ENCODE measurements at places on chromosomes 2 and 18. TPM values are rescaled to one million over a fixed set of nuclear protein-coding genes. Genes with fewer than 3 reads are reported as not detected.

SMC6 gene
- 28.1 TPM for total RNA-seq

MRPL19 gene
- total RNA-seq = 54.5 TPM

NT5DC4 gene
- total RNA-seq = not detected

SLC11A1 gene
- total RNA-seq = 1.9 TPM

IL36B gene
- total RNA-seq = not detected

ADNP2 gene
- 18.9 TPM for total RNA-seq

IL36RN gene
- not detected for total RNA-seq

ACVR1C gene
- total RNA-seq = 1.9 TPM

SLC38A11 gene
- 3.1 TPM for total RNA-seq

GRCh38 chr2:239968717-239969116, 56.4 kb downstream of the NDUFA10 start:
- peaks cover 34% of the 10 kb centered on the region for H3K4me1 ChIP-seq
- H3K36me3 ChIP-seq = peaks cover 41% of the 10 kb centered on the region
- no peak for DNase-seq
- H3K4me3 ChIP-seq = no peak overlapping the region
- no peaks in the 10 kb centered on the region for H3K27me3 ChIP-seq
- H3K27ac ChIP-seq = no peak overlapping the region

DNA sequence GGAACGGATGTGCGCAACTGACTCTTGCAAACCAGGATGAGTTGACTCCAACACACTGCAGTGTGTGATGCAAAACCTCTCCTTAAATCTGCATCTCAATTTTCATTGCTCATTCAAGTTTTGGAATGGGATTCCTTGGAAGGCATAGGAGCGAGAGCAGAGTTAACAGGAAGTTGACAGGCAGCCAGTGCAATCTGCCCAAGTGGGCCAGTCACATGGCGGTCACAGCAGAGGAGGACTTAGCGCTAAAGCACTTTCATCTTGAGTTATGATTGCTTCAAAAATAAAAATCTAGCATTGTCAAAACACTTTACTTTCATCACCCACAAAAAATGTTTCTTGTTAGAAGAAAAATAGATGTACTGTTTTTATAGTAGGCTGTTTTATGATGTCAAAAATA, 439.0 kb downstream of the FBXO15 start:
- no peaks in the 10 kb centered on the region for H3K27me3 ChIP-seq
- H3K36me3 ChIP-seq = no peaks in the 10 kb centered on the region
- no peak for DNase-seq
- H3K27ac ChIP-seq = no peak overlapping the region

- no peaks in the 10 kb centered on the region for H3K27me3 ChIP-seq
- no peaks in the 10 kb centered on the region for H3K4me1 ChIP-seq
- H3K27ac ChIP-seq = no peak overlapping the region
- no peaks in the 10 kb centered on the region for H3K36me3 ChIP-seq
- DNase-seq = no peak
Measured at GRCh38 chr2:171798156-171798820, 95.8 kb downstream of the SLC25A12 start.

- H3K4me3 ChIP-seq = no peak overlapping the region
- no peak overlapping the region for H3K27ac ChIP-seq
- no peak for DNase-seq
- H3K27me3 ChIP-seq = no peaks in the 10 kb centered on the region
Measured at GRCh38 chr2:7592618-7593140, 675.5 kb downstream of the RNF144A start.

- no peaks in the 10 kb centered on the region for H3K27me3 ChIP-seq
- no peak for DNase-seq
- no peak overlapping the region for H3K4me3 ChIP-seq
- no peaks in the 10 kb centered on the region for H3K4me1 ChIP-seq
- no peak overlapping the region for H3K27ac ChIP-seq
- H3K36me3 ChIP-seq = peaks cover 12% of the 10 kb centered on the region
Measured at GRCh38 chr2:23769364-23769763, 157.6 kb downstream of the ATAD2B start.

- H3K4me1 ChIP-seq = peaks cover 8% of the 10 kb centered on the region
- no peak overlapping the region for H3K27ac ChIP-seq
- no peak for DNase-seq
- peaks cover 3% of the 10 kb centered on the region for H3K36me3 ChIP-seq
- peaks cover 5% of the 10 kb centered on the region for H3K27me3 ChIP-seq
Measured at GRCh38 chr2:637406-637776, 39.8 kb downstream of the TMEM18 start.

- no peaks in the 10 kb centered on the region for H3K36me3 ChIP-seq
- no peak for DNase-seq
- H3K4me1 ChIP-seq = no peaks in the 10 kb centered on the region
- no peaks in the 10 kb centered on the region for H3K27me3 ChIP-seq
- H3K27ac ChIP-seq = no peak overlapping the region
Measured at GRCh38 chr18:29594493-29594892, 1417.6 kb upstream of the CDH2 start.

GRCh38 chr2:45681675-45682074, 30.2 kb downstream of the PRKCE start:
- no peaks in the 10 kb centered on the region for H3K27me3 ChIP-seq
- H3K4me3 ChIP-seq = no peak overlapping the region
- H3K4me1 ChIP-seq = no peaks in the 10 kb centered on the region

DNA sequence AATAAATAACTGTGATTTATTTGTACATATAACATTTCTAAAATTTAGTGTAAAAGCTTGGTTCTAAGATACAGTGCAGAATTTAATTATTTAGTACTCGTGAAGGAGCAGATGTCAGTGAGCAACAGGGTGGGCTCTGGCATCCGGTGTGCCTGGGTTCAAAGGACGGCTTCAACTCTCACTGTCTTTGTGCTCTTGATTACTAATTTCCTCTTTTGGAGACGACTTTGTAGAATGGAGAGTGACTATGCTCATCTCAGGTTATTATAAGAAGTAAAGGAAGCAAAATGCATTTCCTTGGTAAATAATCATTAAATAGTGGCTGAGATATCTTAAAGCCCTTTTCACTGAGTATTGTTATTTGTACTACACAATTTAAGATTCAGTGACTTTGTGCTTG, 271.7 kb downstream of the ASXL3 start:
- DNase-seq = no peak
- no peak overlapping the region for H3K4me3 ChIP-seq
- H3K4me1 ChIP-seq = no peaks in the 10 kb centered on the region

GRCh38 chr2:8520791-8521344, 161.0 kb upstream of the ID2 start:
- H3K27me3 ChIP-seq = no peaks in the 10 kb centered on the region
- no peak overlapping the region for H3K4me3 ChIP-seq
- peaks cover 7% of the 10 kb centered on the region for H3K4me1 ChIP-seq

DNA sequence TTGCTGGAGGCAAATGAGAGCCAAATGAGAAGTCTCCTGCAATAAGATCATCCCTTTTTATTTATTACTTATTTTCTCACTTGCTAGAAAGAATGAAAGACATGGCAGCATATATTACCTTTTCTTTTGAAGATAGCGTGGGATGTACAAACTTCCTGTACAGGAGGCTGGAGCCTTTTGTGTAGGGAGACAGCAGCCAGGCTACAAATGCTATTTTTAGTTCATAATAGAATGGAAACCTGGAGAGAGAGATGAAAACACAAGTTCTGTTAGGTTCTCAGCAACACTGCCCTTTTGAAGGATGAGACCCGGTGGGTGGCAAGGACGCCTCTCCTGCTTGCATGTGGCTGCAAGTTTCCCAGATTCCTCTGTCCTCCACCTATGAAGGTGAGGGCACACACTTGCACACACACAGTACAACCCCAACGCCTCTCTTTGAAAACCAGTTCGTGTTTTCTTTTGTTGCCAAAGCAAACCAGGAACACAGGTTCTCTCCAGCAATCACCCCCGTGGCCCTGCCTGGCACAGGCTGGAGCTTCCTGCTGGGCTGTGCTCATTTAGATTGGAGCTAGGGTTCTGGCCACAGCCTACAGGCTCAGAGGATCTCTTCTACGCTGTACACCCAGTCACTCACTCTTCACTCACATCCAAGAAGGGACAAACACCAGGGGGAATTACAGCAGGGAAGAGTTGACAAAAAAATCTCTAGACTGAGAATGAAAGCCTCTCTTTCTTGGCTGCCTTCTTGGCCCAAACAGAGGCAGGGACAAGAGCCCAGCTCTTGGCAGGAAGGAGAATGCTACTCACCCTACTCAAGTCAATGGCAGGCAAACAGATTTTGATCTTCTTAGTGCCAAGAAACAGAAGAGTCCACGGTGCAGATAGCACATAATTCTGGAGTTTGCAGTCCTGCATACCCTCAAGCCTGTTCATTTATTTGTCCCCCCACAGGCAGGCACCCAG, 55.6 kb downstream of the MRPL35 start:
- peak overlapping the region; percentile 55 for H3K27ac ChIP-seq
- H3K4me3 ChIP-seq = no peak overlapping the region
- no peaks in the 10 kb centered on the region for H3K27me3 ChIP-seq

DNA sequence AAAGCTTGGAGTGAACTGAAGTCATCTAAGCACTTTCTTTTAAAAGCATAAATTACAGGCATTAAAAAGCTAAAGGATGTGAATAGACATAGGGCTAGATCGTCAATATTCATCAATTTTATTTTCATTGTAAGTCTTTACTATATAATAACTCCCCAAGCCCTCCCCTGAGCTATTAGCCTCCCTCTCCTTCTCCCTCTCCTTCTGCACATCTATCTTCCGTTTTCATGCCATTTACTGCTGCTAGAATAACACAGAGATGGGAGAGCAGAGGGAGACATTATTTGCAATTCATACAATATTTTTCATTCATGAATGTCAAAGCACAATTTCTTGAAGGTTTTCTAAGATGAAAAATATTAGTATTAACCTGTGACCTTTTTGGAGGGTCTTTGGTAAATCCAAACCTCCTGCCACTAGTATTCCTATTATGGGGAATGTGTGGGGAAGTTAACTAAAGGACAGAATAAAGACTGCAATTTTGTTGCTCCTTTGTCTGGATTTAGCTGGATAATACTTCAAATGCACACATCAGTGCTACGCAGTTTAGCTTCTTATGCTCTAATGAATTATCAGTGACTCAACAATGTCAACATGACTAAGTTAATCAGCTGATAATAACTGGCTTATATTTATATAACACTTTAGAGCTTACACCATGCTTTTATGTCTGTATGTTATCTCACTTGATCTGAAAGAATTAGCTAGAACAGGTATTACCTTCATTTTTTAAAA, 28.2 kb upstream of the MFF start:
- no peaks in the 10 kb centered on the region for H3K36me3 ChIP-seq
- H3K27me3 ChIP-seq = no peaks in the 10 kb centered on the region
- H3K27ac ChIP-seq = no peak overlapping the region
- H3K4me3 ChIP-seq = no peak overlapping the region
- H3K4me1 ChIP-seq = no peaks in the 10 kb centered on the region

GRCh38 chr2:231185886-231186285, 12.5 kb upstream of the ARMC9 start:
- H3K27me3 ChIP-seq = peaks cover 8% of the 10 kb centered on the region
- no peak overlapping the region for H3K27ac ChIP-seq
- H3K4me3 ChIP-seq = no peak overlapping the region
- no peaks in the 10 kb centered on the region for H3K36me3 ChIP-seq

GRCh38 chr2:144448389-144449027, 71.4 kb downstream of the ZEB2 start:
- H3K4me3 ChIP-seq = no peak overlapping the region
- H3K36me3 ChIP-seq = no peaks in the 10 kb centered on the region
- no peaks in the 10 kb centered on the region for H3K27me3 ChIP-seq
- no peak for DNase-seq
- H3K4me1 ChIP-seq = peaks cover 12% of the 10 kb centered on the region

- H3K36me3 ChIP-seq = no peaks in the 10 kb centered on the region
- no peak overlapping the region for H3K4me3 ChIP-seq
- no peak overlapping the region for H3K27ac ChIP-seq
- no peak for DNase-seq
- no peaks in the 10 kb centered on the region for H3K27me3 ChIP-seq
Measured at GRCh38 chr18:35851286-35851970, 121.1 kb upstream of the RMP24 start.

- no peak overlapping the region for H3K27ac ChIP-seq
- H3K4me3 ChIP-seq = no peak overlapping the region
- peaks cover 86% of the 10 kb centered on the region for H3K36me3 ChIP-seq
- peaks cover 16% of the 10 kb centered on the region for H3K4me1 ChIP-seq
- no peaks in the 10 kb centered on the region for H3K27me3 ChIP-seq
Measured at GRCh38 chr2:24836206-24836605, 43.0 kb downstream of the CENPO start.

- DNase-seq = no peak
- no peaks in the 10 kb centered on the region for H3K27me3 ChIP-seq
- no peak overlapping the region for H3K4me3 ChIP-seq
Measured at GRCh38 chr2:58054264-58054663, 7.7 kb downstream of the VRK2 start.

- no peak overlapping the region for H3K27ac ChIP-seq
- no peaks in the 10 kb centered on the region for H3K36me3 ChIP-seq
- no peak for DNase-seq
- no peaks in the 10 kb centered on the region for H3K27me3 ChIP-seq
Measured at GRCh38 chr2:113795405-113795920, 39.0 kb upstream of the SLC35F5 start.

- no peaks in the 10 kb centered on the region for H3K4me1 ChIP-seq
- H3K4me3 ChIP-seq = no peak overlapping the region
- no peaks in the 10 kb centered on the region for H3K27me3 ChIP-seq
- DNase-seq = no peak
- no peaks in the 10 kb centered on the region for H3K36me3 ChIP-seq
Measured at GRCh38 chr2:68737711-68738110, 3.1 kb downstream of the ARHGAP25 start.

DNA sequence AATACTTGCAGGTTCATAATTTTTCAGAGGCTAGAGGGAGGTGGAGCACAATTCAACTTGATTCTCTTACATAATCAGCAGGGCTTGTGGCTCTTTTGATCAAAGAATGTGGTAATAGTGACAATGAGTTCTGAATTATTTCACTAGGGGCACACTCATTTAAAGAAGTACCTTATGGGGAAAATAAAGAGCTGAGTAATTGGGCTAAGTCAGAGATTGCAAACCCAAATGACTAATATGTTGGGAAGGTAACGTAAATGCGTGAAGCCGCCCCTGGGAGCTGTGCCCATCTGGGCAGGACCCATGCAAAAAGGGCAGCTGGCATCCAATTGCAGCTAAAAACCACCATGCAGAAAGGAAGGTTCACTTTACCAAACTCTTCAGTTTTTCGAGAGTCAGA, 35.3 kb downstream of the NCKAP5 start:
- H3K36me3 ChIP-seq = no peaks in the 10 kb centered on the region
- H3K27me3 ChIP-seq = no peaks in the 10 kb centered on the region
- no peak overlapping the region for H3K27ac ChIP-seq
- DNase-seq = no peak
- H3K4me3 ChIP-seq = no peak overlapping the region
- no peaks in the 10 kb centered on the region for H3K4me1 ChIP-seq

- no peaks in the 10 kb centered on the region for H3K36me3 ChIP-seq
- H3K4me3 ChIP-seq = no peak overlapping the region
- no peak for DNase-seq
Measured at GRCh38 chr2:214341646-214342045, 69.2 kb upstream of the VWC2L start.

GRCh38 chr2:240759459-240759858, 60.6 kb downstream of the KIF1A start:
- H3K4me3 ChIP-seq = no peak overlapping the region
- H3K27me3 ChIP-seq = no peaks in the 10 kb centered on the region
- H3K4me1 ChIP-seq = no peaks in the 10 kb centered on the region
